Inflammatory macrophage treated with lipopolysaccharide for 4 hours (primary cell): ENCODE measurements at places on chromosomes 11 and 22.

DNA sequence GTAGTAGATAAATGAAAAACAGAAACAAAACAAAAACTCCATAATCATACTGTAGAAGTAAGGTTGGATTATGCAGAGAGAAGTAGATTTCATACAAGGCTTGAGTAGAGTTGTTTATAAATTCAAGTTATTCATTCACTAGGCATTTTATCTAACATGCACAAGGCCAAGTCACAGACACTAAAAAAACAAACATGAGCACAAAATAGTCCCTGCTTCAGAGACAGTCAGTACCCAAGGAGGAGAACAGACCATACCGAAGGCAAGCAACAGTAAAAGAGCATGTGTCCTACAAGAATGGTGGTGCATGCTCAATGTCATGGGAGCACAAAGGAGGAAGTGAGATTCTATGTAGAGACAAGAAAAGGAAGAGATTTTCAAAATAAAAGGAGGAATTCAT lies 796.5 kb upstream of the LRRC4C start:
- DNase-seq, result no peak

DNA sequence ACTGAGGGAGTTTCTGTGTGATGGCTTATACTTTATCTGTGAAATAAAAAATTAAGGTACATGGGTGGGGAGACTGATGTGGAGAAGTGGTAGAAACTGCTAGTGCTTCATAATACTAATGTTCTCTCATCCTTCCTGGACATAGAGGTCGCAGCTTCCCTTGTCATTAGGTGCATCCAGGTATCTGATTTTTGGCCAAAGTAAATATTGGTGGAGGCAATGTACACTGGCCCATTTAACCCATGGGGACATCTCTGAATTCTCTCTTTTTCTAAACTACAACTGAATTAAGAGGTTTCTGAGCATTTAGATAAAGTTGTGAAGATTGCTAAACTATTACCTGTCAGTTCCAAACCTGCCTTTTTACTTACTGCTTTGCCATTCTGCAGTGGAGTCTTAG lies 140.9 kb upstream of the CHORDC1 start:
- DNase-seq, result no peak

DNA sequence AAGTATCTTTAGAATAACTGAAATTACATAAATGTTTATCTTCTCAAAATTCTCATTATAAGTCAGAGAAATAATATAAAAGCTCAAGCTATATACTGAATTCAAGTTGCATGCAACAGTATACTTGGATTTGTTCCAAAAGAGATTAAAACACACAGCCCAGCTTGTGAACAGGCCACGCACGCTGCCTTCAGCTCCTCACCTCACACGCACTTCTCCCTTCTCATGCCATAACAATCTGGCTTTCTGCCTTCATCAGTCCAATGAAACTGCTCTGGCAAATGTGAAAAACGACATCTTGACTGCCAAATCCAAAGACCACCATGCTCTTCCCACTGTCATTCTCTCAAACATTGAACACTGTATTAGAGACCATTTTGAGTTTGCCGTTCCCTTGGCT lies 22.1 kb downstream of the ATP6V1E1 start:
- DNase-seq, result no peak

GRCh38 chr11:122393209-122393860 lies 262.2 kb upstream of the UBASH3B start:
- DNase-seq, result no peak

GRCh38 chr11:14643697-14644225 lies at the start of gene PDE3B:
Gene PDE3B, plus strand, starts transcription at chr11:14643804. Its CDS starts 272 bp downstream, at chr11:14644076.
- peak; percentile 78 for DNase-seq

- DNase-seq, result peak; percentile 49
Measured at GRCh38 chr22:37627545-37627944, 11.9 kb upstream of the SH3BP1 start.

DNA sequence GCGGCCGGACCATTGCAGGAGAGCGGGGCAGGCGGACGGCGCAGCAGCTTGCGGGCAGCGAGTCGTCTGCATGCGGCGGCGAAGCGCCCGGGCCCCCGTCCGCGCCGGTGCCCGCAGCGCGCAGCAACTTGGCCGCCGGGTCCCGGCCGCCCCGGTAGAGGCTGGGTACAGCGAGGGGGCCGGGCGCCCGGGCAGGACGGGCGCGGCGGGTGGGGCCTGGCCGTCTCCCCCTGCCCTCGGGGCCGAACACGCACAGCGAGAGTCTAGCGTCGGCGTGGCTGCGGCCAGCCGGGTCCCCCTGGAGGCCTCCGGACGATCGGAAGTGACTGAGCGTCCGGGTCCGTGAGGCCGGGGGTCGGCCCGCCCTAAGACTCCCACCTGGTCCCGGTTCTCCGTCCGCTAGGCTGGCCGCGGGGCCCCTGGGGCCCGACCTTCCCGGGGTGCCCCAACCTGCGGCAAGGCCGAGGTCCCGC lies 775 bp upstream of the TRABD start:
- no peak for DNase-seq

DNA sequence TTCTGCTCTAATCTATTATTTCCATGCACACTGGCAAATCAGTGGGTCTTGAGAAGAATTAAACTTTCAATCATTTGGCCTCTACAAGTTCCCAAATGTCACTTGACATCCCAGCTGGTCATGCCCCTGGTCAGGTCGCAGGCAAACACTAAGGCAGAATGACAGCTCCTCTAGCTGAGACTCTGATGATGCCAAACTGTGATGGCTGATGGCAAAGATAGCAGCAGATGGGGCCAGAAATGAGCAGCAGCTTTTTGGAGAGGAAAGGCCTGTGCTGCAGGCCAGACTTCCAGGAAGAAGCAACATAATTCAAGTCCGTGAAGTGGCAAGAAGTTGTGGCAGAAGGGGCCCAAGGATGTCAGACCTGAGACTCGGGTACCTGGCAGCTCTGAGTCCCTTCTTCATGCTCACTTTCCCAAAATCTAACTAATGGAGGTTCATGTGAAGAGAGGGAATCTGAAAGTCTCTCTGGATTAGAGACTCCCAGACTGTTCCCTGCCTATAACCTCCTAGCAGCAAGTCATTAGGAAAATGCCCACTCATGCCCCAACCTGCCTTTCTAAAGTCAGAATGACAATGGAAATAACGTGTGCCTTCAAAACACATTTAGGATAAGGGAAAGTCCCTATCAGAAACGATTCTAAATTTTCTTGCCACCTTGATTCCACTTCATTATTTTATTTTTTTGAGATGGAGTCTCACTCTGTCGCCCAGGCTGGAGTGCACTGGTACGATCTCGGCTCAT lies 9.4 kb upstream of the PMM1 start:
- DNase-seq, result no peak

DNA sequence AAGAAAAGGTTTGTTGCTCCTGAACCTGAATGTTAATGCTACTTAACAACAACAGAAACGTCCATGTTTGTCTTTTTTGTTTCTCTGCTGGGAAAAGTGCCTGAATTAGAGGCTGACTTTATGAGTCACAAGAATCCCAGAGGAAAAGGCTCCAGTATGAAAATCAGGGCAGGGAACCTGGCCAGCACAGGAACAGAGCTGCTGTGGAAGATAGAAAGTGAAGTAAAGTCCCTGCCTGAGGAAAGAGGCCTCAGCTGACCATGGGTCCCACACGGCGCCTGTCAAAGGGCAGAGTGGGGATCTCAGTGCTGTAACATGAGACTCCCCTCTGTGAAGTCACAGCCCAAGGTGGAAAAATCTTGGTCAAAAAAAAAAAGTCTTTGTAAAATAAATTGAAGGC lies 632.3 kb upstream of the CCDC90B start:
- DNase-seq, result no peak

- DNase-seq, result peak; percentile 10
Measured at GRCh38 chr11:49208006-49208721, at the start of gene FOLH1. Gene FOLH1, minus strand, starts transcription at chr11:49208602. Its CDS starts 193 bp downstream, at chr11:49208409.

- DNase-seq, result no peak
Measured at GRCh38 chr11:31218847-31219246, 150.7 kb downstream of the DCDC1 start.

GRCh38 chr22:46070215-46070802 lies 80.0 kb upstream of the PPARA start:
- DNase-seq, result peak; percentile 73
